ENCODE measurements at places on chromosomes 2 and 18.

DNA sequence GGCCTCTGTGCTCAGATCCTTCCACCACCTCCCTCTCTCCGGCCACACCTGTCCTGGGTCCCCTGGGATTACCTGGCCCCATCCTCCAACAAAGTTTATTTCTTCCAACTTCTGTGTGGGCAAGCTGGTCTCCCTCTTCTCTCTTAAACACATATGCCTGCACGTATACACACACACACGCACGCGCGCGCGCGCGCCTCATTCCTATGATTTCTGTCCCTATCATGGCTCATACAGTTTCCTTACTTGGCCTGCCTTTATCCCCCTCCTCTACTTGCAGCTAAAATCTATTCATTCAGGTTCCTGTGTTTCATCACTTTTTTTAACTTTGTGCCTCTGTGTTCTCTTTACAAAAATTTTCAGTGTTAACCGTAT, 96.4 kb downstream of the LOXHD1 start:
- DNase-seq: no peak

DNA sequence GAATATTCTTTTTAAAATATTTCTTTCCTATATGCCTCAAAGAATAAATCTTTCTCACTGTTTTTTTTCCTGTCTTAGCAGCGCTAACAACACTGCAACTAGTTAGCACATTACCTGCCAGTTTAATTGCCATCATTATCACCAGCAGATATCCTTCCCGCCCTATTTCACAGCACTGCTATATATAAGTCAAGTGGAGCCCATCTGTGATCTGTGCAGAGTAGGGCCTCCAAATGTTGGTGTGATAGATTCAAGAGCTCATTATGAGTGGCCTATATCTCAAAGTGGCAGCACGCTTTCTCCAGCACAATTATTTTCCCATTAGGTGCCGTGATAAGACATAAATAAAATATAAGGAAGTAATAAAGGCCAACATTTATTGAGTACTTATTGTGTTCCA, 19.8 kb upstream of the RGPD4 start:
- no peak for DNase-seq

- no peak for DNase-seq
Measured at GRCh38 chr2:141439524-141439923, 691.3 kb downstream of the LRP1B start.

GRCh38 chr2:2639251-2640139, 308.4 kb upstream of the MYT1L start:
- DNase-seq: no peak

- DNase-seq: no peak
Measured at GRCh38 chr2:26442707-26443106, 35.2 kb downstream of the OTOF start.

DNA sequence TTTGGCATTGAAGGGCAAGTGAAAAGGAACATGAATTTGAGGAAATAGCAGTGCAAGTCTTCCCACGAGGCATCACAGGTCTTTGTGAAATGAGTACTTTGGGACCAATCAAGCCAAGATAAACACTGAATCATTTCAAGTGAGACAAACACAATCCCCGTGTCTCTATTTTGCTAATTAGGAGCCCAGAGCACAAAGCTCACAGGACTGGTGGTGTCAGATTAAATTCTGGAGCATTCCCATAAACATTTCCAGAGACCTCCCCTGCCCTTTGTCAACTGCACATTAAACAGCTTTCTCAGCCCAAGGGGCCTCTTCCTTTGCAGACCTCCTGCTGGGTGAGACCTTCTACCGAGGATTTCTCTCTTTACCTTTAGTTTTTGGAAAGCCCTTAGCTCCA, 50.7 kb downstream of the DAPL1 start:
- no peak for DNase-seq

- no peak for DNase-seq
Measured at GRCh38 chr2:46146866-46147502, 150.2 kb upstream of the EPAS1 start.

- peak; percentile 92 for DNase-seq
Measured at GRCh38 chr2:226791487-226792081, 8.0 kb downstream of the IRS1 start.

DNA sequence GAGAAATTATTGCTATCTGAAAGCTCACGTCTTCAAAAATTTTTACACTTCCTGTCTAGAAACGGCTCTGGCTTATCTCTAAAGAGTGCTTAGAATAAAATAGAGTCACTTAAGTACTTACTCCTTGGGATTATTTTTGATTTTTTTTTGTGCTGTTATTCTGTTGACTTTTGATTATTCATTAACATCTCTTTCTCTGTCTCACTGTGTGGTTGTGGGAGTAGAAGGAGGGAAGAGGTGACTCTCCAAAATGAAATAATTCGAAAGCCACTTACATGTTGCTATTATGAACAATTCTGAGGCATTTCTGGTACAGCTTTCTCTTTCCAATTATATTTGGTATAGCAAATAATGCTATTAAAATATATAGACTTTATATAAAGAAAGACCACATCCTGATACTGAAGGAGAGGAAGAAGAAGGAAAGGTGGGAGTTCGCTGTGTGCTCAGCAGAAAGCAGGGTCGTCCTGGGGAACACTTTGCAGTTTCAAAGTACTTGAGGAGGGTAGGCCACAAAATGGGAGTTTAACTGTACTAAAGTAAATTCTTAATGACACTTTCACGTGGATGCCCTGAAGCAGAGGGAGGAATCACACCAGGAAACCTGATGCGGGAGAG, 9.6 kb upstream of the MMADHC start:
- no peak for DNase-seq

- no peak for DNase-seq
Measured at GRCh38 chr2:196504788-196505187, 134.7 kb upstream of the CCDC150 start.

- DNase-seq: no peak
Measured at GRCh38 chr2:12096051-12096787, 349.8 kb downstream of the LPIN1 start.

GRCh38 chr2:54598347-54599325, 124.8 kb upstream of the EML6 start:
- DNase-seq: no peak

DNA sequence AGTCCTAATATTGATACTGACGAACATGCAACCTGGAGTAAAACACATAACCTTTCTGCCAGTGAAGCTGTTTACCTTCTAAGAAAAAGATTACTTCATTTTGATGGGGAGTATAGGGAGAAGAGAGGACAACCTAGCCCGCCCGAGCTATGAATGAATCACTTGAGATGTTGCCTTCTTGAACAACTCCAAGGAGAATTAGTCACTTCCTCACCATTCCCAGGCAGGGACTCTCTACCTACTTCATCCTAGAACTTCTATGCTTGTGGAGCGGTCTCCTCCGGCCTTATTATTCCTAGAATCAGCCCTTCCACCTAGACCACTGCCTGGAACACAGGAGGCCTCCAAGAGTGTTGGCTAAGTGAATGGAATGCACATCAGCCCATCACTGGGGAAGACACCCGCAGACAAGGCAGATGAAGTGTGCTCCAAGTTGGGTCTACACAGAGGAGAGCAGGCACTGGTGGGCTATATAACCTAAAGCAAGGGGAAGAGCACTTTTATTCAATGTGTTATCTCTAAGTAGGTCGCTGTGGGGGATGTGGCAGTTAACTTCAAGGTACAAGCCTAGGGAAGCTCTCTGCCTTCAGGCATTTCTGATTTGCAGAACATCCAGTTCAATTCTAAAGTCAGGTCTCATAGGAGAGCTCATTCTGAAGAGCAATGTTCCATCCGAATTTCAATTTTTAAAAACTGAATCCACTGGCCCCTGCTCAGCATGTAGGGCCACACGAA, 57.4 kb downstream of the STK39 start:
- DNase-seq: no peak

DNA sequence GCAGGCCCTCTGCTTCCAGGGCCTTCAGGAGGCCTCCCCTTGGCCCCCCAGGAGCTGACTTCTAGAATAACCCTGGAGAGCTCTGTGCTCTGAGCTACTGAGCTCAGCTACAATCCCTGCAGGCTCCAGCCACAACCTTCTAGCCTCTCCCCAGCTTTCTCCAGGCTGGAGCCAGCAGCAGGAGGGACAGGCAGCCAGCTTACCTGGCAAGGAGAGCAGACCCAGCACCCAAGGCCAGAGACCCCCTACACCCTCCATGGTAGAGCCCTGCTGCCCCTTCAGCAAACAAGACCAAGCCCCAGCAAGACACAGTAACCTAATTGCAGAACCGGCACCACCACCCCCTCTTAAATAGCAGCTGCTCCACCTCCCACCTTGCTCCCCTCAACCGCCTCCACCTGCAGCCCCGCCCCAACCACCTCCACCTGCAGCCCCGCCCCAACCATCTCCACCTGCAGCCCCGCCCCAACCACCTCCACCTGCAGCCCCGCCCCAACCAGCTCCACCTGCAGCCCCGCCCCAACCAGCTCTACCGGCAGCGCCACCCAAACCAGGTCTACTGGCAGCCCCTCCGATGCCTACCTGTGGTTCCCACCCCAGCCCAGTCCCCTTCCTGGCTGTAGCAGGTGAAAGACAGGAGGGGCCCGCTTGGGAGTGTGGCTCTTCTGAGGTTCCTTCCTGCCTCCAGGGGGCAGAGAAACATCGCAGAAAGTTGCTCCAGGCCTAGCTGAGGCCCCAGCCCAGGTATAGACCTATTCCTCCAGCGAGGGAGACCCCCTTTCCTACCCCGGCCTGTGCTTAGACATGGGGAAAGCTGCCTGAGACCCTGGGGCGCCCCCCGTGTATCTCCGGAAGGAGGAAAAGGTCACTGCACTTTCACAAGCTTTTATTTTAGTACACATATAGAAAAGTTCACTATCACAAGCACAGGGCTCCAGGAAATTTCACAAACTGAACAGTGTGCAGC, at the start of gene ASTL:
TSS of gene ASTL (minus strand) at position 324 of the 967 bp plus-strand sequence. CDS start at position 258, 66 bp downstream.
- peak; percentile 80 for DNase-seq

DNA sequence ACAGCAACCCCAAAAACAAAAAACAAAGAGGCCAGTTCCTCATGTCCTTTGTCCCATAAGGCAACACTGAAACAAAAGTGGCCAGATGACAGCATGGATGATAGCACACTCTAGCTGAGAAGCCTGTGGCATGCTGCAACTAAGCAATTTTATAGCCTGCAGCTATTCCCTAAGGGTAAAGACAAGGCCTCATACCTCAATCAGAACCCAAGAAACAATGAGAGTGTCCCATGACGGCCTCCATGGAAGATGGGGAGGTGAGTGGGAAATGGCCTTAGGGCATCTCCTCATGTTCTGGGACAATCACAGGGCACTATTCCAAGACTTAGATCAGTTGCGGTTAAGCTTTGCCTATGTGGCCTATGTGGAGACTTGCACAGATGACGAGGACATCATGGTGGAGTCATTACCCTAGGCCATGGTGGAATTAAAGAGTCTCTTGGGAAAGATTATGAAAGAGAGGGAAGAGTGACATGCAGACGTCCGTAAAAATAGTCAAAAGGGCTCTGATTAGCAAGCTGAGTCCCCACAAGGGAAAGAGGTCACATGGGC, 103.1 kb downstream of the INO80D start:
- DNase-seq: no peak

GRCh38 chr2:188523919-188524318, 232.2 kb downstream of the GULP1 start:
- no peak for DNase-seq

Data from activated CD8-positive, alpha-beta T cell treated with anti-CD3 and anti-CD28 coated beads for 36 hours (primary cell).